ENCODE measurements at places on chromosomes 6 and 20.

- DNase-seq = no peak
These were observed 588.3 kb upstream of the ADGRB3 start for GRCh38 chr6:68046756-68047155.

DNA sequence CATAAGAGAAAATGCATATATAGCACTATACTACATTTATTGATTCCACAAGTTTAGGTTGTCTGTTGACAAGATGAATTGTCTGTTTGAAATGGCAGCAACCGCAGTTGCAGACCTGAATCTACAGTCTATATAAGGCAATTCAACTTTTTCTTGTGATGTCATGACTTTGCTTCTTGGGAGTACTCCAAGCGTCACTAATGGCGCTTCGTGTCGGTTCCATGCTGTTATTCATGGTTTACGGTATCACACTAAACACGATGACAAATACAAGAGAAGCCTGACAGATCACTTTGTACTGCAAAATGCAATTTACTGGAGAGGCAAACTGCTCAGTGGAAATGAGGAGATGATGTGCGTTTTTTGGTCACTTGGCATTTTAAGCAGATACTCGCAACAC, 280.3 kb upstream of the TCF21 start:
- DNase-seq = no peak

DNA sequence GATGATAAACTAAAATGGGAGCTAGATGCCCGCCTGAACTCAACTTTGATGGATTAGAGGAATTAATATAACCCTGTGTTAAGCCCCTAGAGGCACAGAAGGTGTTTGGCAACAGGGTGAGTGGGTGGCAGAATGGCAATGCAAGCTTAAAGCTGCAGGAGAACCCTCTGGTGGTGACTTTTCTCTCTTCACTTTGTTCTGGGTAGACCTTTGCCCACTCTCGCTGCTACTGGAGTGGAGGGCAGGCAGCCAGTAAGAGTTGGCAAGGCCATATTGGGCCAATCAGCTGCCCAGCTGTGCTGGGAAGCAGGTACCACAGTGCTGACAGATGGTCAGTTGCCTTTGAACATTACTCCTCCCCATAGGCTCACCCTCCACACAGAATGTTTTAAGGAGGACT, 468.2 kb downstream of the MMUT start:
- DNase-seq = no peak

- no peak for DNase-seq
These were observed 17.5 kb upstream of the MRAP2 start for GRCh38 chr6:84016029-84016428.

DNA sequence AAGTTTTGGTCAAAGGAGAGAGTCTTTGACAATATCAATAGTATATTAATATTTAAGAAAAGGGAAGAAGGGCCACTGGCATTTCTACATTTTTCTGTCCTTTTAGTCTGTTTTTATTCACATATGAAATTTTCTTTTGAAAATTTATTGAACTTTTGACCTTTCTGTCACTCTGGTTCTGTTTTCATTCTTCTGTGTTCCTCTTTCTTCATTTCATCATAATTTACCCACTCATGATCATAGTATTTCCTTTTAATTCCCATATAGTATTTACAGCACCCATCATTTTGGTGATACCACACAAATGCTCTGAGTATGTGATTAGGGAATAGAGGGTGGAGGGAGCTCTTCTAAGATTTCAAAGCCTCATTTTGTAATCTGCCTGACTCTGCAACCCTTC, 142.8 kb downstream of the GJA1 start:
- no peak for DNase-seq

- DNase-seq = no peak
These were observed 60.1 kb downstream of the TRIM38 start for GRCh38 chr6:26022737-26023136.

DNA sequence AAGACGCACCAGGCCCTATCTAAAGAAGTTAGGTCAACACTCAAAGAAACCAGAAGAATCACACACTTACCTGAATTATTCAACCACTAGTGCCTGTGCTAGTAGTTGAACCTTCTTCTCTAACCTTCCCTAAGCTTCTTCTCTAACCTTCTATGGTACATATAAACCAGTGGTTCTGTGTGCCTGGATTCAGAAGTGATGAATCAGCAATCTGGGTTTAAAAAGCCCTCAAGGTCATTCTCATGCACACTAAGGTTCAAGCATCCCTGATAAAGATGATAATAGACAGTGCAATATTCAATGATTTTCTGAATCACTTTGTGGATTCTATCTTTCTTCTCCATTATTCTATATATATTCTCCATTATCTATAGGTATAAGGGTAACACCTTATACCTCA, 271.4 kb upstream of the TBX18 start:
- DNase-seq = no peak

DNA sequence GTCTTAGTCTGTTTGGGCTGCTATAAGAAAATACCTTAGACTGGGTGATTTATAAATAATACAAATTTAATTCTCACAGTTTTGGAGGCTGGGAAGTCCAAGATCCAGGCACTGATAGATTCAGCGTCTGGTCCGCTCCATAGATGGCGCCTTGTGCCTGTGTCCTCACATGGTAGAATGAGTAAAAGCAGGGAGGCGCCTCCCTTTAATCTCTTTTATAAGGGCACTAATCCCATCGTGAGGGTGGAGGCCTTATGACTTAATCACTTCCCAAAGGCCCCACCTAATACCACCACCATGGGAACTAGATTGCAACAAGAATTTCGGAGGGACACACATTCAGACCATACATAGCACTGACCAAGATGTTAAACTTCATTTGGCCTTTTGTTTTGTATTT, 91.2 kb upstream of the TMEM181 start:
- DNase-seq = no peak

- no peak for DNase-seq
These were observed 124.4 kb downstream of the TCP11 start for GRCh38 chr6:35016502-35017321.

GRCh38 chr20:20729563-20729962, 17.1 kb upstream of the RALGAPA2 start:
- no peak for DNase-seq

DNA sequence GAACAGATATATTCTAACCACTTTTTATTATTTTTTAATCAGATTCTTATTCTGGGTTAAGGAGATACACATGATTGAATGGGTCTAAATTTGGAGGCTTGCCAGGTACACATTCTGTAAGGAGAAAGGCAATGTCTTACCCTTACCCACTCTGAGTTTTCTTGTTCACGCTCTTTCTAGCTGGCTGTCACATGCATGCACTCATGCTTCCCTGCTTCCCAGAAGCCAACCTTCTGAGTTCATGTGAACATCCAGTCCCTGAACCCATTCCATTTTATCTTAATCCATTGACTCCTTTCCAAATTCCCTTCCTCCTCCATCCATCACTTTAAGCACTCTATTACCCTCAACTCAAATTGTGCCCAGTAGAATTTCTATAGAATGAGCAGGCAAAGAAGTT, 17.5 kb upstream of the MOCS1 start:
- no peak for DNase-seq

GRCh38 chr20:51800060-51800871, 2.1 kb downstream of the SALL4 start:
- DNase-seq = peak; percentile 17

- no peak for DNase-seq
These were observed 263.3 kb upstream of the QKI start for GRCh38 chr6:163151212-163151611.

DNA sequence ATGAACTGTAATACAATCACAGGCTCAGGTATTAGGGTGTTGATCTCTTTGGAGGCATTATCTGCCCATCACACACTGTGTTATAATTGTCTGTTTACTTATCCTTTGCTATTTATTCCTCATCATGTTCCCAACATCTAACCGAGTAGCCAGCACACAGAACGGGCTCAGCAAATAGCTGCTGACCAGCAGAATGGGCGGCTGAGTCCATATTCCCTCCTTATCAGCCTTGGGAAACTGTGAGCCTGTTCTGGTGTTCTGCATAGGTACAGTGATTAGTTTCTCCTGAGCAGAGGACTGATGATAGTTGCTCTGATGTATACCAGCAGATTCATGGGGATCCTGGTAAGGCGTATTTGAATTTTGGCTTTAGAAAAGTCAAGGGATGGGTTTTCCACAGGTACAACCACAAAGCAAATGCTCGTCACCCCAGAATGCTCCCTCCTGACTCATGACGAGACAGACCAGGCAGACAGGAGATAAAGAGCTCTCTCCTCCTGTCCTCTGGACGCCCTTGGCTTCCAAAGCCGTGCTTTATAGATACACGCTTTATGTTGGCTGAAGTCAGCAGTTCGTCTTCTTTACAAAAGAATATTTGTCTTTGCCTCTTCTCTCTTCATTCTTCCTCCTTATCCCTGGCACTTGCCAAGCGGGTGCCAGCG, 166.7 kb downstream of the TTLL2 start:
- DNase-seq = no peak
